ENCODE measurements at places on chromosomes 7 and 10. TPM values are rescaled to one million over a fixed set of nuclear protein-coding genes. Genes with fewer than 3 reads are reported as not detected.

The NRBF2 gene
- total RNA-seq = 26.3 TPM

- no peak for DNase-seq
- no peaks in the 10 kb centered on the region for H3K27me3 ChIP-seq
- no peaks in the 10 kb centered on the region for H3K4me1 ChIP-seq
- H3K27ac ChIP-seq = no peak overlapping the region
- no peak overlapping the region for H3K4me3 ChIP-seq
- H3K36me3 ChIP-seq = peaks cover 4% of the 10 kb centered on the region
Measured at GRCh38 chr7:129307592-129307991, 82.8 kb downstream of the AHCYL2 start.

DNA sequence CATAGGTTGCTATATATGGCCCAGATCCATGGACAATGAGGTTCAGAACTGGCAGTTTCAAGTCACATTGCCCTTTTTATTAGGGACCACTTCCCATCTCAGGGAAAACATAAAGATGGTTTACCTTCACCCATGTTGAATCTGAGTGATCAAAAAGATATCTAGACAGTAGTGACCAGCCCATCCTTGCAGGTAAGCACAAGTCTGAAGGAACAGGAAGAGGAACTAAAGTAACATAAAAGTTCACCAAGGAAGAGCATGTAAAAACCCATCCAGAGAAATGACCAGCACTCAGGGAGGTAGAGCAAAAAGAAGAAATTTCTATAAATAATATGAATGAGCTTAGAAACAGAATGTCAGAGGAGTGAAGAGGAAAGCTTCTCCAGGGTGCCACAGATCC is 382.5 kb downstream of the PARD3 start:
- H3K4me3 ChIP-seq = no peak overlapping the region
- no peak overlapping the region for H3K27ac ChIP-seq
- H3K27me3 ChIP-seq = no peaks in the 10 kb centered on the region
- no peaks in the 10 kb centered on the region for H3K4me1 ChIP-seq
- no peak for DNase-seq

- H3K4me3 ChIP-seq = no peak overlapping the region
- H3K27me3 ChIP-seq = no peaks in the 10 kb centered on the region
- H3K4me1 ChIP-seq = no peaks in the 10 kb centered on the region
- no peak for DNase-seq
- H3K36me3 ChIP-seq = no peaks in the 10 kb centered on the region
Measured at GRCh38 chr10:70510904-70511303, 32.3 kb downstream of the PALD1 start.
